M059J (cell line): ENCODE measurements at places on chromosomes 16 and 17. TPM values are rescaled to one million over a fixed set of nuclear protein-coding genes. Genes with fewer than 3 reads are reported as not detected.

GRCh38 chr16:89048871-89049422, 44.7 kb upstream of the ACSF3 start:
- DNase-seq = no peak

LGALS9B gene
- not detected in 2 replicates for total RNA-seq

CORO1A gene
- 7.6 and 8.0 TPM in 2 replicates for total RNA-seq

- DNase-seq = no peak
Measured at GRCh38 chr17:44903012-44903685, 3.9 kb upstream of the EFTUD2 start.
